ENCODE measurements at places on chromosomes 2 and 18. TPM values are rescaled to one million over a fixed set of nuclear protein-coding genes. Genes with fewer than 3 reads are reported as not detected.

DNA sequence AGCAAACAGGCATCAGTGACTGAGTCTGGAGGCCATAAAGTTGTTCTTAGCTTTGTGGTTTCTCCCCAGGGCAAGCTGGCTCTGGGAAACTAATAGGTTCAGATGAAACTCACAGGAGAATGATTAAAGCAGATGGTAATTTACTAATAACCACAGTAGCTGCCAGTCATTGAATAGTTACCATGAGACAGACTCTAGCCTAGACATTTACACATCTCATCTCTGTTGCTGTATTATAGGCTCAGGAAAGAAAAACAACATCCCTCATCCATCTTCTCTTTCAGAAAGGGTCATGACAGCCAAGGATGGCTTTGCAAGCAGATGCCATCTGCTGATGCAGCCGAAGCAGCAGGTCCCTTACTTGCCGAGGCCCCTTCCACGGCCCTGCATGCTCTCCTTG lies 314.0 kb upstream of the ID2 start:
- DNase-seq: no peak

Gene HNMT
- 105 TPM for total RNA-seq

DNA sequence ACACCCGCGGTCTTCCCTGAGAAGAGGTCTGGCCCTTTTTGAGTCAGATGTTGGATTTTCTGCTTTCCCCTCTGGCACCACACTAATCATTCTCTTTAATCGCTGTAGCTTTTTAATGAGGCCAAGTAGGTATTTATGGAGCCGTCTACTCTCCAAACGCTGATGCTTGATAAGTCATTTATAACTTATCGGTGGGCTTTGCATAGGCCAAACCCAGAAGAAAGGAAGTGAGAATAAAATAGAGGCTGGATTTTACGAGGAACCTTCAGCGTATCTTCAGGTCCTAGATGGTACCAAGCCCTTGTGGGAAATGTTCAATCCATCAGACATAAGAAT lies 142.5 kb upstream of the CTAGE1 start:
- no peak for DNase-seq

Gene NYAP2
- not detected for total RNA-seq

Measured in breast epithelium (tissue), 4 donors.